BJ (cell line): ENCODE measurements at places on chromosomes 1 and 21.
A peak's percentile ranks its signal among the peaks of the same experiment; 100 is the strongest.

DNA sequence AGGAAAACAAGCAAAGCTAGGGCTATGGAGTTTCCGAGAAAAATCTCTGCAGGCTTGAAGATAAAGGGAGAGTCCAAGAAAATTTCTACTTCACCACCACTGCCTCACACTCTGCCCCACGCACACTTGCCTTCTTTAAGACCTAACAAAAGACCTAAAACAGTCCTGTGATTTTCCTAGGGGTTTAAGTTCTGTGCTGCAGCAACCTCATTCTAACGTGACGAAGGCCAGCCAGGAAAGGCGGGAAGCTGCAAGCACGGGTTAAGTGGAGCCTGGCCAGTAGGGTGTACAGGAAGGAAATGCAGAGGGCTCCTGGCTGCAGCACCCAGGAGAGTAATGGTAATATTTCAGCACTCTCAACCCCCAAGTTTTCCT is 1.5 kb downstream of the SPATA6 start:
- no peak for DNase-seq

DNA sequence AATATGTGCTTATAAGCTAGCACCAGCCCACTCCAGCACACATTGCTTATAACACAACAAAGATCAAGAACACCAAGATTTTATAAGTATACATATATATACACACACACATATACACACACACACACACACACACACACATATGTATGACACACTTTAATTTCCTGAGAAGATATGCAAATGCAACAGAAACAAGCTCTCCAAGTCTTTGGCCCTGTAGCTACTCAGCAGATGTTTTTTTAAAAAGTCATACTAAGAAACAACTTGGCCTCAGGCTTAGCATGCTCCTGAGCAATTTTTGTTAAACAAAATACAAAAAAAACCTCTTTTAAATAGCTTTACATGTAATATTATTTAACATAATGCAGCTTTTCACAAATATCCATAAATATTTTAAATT is 11.1 kb downstream of the TNFSF18 start:
- DNase-seq, result no peak

GRCh38 chr1:234743791-234744611 is 134.0 kb upstream of the IRF2BP2 start:
- DNase-seq, result no peak

DNA sequence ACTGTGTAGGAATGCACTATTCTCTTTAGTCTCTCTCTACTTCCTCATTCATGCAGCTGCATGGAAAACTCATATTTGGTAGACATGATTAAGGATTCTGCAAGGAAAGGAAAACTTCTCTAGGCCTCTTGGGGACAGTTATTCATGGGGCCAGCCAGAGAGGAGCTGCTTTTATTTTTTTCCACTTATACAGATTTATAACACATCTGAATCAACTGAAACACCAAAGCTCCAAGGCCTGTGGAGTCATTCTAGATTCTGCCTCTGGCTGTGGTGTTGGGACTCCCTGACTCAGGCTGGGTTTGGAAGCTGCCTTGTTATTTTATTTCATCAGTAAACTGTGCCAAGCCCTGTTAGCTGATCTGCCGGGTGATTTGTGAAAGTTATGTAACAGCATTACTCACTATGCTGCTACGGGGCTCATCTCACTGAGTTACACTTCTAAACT is 83.9 kb upstream of the EDEM3 start:
- DNase-seq, result peak; percentile 95

- DNase-seq, result no peak
Measured at GRCh38 chr21:42234464-42235241, 15.7 kb downstream of the ABCG1 start.

DNA sequence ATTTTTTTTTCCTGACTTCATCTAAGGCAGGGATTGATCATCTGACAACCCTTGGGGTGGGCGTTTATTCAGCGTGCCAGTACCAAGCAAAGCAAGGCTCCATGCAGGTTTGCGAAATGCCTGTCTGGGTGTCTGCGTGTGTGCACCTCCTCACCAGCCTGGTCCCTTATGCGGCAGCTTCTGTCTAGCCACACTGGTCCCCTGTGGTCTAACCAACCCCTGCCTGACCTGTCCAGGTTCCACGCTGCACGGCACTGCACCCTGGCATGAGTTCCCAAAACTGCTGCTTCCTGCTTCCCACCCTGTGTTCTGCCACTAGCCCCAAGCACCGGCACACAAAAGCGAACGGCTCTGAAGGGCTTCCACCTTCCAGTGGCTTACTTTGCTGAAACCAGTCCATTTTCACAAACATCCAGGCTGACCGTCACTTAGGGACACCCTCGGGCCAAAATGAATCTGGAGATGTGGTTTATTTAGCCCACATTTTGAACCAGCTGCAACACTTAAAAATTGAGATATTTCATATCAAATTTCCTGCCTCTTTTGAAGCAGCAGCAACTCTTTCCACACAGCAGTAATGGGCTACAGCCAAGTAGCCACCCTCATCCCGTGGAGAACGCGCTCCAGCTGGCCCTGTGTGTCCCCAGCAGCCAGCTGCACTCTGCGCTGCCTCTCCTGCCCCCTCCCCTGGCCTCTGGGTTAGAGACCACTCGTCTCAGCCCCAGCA is 55.7 kb downstream of the HLCS start:
- DNase-seq, result no peak

GRCh38 chr1:201191653-201192260 is 1.1 kb downstream of the IGFN1 start:
- DNase-seq, result peak; percentile 44

GRCh38 chr1:189563784-189564183 is 913.9 kb downstream of the BRINP3 start:
- DNase-seq, result no peak

- no peak for DNase-seq
Measured at GRCh38 chr1:92480200-92480812, 6.4 kb downstream of the GFI1 start.

DNA sequence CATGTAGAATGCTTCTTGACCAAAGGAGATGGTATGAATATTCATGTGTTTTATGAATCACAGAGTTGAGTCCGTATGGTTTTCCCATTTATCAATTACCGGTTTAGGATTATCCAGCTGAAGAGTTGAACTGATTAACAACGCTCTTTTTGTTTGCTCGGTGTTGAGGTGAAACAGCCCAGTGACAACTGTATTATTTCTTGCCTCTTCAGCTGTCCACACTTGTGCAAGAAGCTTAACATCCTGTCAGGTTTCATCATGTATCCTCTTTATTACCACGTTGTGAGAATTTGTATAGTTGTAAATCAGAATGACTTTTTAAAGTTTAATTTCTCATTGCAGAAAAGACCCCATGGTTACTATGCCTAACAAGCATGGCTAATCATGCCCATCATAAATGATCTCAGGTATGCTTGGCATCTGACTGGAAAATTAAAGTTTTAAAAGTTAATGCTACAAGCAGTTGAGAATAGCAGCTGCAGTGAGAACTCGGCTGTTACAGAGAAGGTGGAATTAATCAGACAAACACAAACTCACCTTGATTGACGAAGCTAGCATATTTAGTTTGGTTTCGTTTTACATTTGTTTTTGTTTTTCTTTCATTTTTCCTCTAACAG is 563.2 kb upstream of the ADGRL2 start:
- DNase-seq, result no peak

DNA sequence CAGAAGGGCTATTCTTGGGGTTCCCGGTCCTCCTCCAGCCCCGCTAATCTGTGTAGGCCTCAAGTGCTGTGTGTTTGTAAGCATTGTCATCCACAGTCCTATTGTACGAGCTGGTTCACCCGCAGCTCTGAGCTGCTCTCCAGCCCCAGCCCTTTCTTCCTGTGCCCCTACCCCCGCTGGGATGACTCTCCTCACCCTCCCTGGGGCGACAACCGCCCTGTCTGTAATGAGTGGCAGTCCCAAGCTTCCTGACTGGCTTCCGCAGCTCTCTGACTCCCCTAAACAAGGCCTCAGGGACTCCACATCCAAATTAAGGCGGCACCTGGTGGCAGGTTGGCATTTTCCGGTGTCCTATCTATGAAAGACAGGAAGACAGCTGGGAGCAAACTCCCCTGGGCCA is 45.8 kb downstream of the TFF3 start:
- DNase-seq, result no peak

DNA sequence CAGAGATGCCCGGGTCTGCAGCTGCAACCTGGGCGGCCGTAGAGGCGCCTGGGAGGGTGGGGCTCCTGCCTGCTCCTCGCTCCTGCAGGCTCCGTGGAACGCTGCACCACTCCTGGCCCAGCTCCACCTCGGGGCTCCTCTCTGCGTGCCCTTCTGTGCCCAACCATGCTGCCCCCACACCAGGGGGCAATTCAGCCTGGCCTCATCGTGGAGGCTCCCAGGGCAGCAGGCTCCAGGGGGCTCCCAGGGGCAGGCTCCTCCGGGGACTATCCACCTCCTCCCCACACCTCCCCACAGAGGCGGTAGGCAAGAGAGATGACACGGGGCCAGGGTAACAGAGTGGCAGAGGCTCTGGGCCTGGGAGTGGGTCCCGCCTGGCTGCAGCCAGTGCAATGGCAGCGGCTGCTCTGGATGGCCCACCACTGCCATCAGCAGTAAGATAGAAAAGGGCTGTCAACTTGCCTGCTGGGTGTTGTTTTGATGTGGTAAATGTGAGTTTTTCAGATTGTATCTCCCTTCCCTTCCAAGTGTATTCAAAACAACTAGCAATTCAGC is 22.4 kb upstream of the LRRC8C start:
- DNase-seq, result no peak

- no peak for DNase-seq
Measured at GRCh38 chr1:94936861-94937620, 10.1 kb upstream of the CNN3 start.

- DNase-seq, result no peak
Measured at GRCh38 chr1:10665930-10666850, 130.3 kb downstream of the CASZ1 start.

DNA sequence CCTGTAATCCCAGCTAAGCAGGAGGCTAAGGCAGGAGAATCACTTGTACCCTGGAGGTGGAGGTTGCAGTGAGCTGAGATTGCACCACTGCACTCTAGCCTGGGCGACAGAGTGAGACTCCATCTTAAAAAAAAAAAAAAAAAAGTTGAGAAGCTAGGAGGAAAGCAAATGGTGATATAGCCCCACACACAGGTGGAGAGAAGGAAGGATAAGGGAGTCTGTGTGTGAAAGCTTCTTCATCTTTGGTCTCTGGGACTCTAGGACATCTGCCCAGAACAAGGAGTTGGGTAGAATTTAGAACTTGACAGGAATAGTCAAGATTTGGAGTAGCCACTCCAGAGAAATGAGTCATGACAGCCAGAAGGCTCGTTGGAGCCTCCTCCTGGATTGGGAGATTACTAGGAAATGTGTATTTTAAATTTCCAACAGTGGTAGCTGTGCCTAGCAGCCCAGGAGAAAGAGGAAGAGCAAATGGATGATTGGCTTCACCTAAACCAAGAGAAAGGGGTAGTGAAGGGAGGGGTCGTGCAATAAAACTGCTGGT is 19.9 kb downstream of the NPL start:
- DNase-seq, result no peak
